ENCODE measurements at places on chromosomes 11 and 22.

DNA sequence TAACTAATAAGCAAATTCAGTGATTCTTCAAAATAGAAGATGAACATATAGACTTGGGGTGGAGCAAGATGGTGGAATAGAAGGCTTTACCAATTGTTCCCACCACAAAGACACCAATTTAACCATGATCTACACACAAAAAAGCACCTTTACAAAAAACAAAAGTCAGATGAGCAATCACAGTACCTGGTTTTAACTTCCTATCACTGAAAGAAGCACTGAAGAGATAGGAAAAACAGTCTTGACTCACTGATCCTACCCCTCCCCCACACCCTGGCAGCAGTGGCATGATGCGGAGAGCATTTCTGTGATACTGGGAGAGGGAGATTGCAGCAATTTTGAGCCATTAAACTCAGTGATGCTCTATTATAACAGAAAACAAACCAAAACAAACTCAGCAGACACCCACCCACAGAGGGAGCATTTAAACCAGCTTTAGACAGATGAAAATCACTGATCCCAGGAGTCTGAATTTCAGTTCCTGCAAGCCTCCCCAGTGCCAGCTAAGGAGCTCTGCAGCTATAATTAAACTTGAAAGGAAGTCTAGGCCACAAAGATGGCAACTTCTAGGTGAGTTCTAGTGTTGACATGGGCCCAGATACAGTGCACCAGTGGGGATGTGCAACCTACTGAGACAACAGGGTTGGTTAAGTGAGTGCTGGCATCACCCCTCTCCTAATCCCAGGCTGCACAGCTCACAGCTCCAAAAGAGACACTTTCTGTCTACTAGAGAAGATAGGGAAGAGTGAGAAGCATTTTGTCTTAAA is 161.8 kb upstream of the GRIA4 start:
- DNase-seq = no peak

DNA sequence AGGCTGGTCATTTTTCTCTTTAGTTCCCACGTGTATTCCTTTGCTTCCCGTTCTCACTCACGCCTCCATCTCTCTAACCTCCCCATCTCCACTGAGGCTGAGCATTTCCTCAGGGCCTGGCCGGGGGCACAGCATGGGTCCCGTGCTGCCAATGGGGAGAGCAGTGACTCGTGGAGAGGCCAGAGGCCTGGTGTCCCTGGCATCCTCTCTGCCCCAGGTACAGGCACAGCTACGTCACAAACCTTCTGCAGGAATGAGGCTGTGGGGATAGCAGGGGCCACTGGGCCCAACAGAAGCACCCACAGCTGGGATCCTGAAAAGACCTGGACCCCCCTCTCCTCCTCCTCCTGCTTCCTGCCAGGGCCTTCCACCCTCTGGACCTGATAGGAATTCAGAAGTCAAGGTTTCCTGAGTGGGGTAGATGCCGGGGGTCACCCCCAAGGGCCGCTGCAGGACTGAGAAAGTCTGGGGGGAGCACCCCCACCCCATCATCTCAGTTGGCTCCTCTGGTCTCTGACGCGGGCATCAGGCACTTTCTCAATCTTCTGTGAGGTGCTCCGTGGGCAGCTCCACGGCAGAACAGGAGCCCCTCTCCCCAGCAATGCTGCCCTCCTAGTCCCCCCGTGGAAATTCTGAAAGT is 11.8 kb downstream of the PNPLA5 start:
- DNase-seq = no peak

- DNase-seq = peak; percentile 78
These were observed 100.3 kb downstream of the CCDC83 start for GRCh38 chr11:85955531-85955930.

DNA sequence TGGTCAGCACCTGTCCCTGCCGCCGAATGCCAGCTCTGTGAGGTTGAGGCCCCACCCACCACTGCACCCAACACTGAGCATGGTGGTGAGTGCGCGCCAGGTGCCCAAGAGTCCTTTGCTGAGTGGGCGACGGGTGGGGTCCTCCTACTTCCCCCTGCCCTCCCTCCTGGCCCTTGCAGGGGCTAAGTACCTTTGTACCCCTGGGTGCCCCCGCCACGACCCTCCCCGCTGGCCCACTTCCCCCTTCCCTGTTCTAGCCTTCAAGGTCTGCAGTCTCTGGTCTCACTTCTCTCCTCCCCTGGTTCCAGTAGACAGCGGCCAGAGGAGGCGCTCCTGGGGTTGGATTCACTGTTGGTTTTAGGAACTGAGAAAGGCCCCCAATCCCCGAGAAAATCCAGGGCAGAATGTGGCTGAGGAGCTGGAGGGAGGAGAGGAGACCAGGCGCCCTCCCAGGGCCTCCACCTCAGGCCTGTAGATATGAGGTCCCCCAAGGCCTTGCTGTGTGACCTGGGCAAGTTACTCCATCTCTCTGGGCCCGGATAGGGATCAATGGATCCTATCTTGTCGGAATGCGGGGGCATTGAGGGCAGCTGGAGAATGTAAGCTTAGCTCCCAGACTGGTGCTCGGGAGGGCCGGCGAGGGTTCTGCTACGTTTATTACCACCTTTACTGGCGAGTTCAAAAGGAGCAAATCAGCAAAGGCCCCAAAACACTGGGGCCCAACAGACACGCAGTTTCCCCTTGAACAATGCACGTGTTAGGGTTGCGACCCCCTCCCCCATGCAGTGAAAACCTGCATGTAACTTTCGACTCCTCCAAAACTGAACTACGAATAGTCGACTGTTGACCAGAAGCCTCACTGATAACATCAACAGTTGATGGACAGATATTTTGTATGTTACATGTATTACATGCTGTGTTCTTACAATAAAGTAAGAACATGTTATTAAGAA is 31.9 kb upstream of the SMIM38 start:
- no peak for DNase-seq

GRCh38 chr11:64794526-64794925 is 8.5 kb downstream of the MAP4K2 start:
- no peak for DNase-seq

DNA sequence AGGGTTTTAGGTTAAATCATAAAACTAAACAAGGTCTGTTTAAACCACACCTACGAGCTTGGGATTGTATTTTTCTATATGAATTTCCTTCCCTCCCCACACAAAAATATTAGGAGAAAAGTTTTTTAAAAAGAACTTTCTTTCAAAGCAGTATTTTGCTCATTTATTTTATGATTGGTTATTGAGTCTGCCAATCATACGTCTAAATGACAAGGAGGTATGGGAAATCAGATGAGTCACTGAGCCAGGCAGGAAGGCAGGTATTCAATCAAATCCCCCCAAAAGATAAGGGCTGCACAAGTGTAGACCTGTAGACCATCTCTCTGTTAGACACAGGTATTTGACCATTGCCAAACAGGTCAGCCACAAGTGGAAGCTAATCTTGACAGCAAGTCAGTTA is 440.1 kb upstream of the CCDC90B start:
- no peak for DNase-seq

DNA sequence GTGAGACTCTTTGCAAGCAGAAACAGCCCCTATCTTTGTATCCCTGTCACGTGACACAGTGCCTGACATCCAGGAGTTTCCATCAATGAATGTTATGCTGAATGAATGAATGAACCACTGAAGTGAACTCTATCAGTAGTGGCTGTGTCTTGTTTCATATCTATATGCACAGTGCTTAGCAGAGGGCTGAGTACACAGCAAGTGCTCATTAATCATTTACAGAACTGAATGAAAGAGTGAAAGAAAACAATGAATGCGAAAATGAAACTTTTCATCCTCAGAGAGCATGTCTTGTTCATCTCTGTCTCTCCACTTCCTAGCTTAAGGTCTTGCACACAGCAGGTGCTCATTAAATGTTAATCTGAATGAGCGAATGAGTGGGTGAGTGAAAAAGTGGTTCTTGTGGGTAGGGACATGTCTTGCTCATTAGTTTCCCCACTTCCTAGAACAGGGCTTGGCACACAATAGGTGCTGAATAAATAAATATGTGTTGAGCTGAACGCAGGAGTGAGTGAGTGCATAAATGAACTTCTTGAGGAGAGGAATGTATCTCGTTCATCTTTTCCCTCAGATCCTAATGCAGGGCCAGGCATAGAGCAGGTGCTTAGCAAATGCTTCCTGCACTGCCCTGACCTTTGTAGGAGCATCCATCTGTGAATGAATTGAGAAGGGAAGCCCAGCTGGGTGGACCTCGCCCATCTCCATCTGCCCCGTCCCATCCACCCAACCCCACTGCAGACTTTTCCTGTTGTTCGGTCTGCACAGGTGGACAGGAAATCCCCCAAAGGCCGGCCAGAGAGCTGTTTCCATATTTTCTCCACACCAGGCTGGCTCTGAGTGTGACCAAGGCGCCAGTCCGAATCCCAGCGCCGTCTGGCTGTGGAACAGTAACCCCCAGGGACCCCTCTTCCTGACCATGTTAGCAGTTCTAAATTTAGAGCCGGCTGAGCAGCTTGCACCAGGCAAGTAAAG is 113.4 kb upstream of the CRYBB3 start:
- DNase-seq = no peak

DNA sequence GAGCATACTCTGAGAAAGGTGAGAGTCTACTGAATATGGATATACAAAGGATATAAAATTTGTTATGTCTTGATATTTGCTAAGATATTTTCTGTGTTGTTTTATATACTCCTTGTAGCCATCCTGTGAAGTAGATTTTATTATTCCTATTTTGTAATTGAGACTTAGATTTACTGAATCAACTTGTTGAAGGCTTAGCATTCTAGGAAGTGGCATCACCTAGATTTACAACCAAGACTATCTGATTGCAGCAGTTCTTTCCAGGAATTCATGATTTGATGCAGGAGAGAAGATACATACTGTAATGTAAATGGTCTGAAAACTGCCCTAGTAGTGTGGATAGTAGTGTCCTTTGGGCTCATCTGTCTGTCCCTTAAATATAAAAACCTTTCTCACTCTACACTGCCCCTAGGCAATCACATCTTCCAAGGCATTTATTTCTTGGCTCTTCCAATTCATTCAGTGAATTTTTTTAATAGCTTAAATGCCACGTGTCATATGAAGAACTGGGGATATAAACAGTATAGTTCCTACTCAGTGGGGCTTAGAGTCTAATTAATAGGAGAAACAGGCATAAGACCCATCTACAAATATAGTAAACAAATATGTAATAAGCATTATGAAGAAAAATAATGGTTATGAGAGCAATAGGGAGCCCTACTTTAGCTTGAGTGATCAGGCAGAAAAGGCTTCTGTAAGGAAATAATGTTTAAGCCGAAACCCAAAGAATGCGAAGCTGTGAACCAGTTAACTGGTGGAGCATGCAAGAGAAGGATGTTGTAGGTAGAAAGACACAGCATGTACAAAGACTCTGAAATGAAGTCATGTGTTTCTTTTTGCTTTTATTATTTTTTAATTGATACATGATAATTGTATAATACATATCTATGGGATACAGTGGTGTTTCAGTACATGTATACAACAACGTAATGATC is 13.6 kb downstream of the IPO7 start:
- DNase-seq = no peak

GRCh38 chr11:7060868-7061267 is 27.9 kb upstream of the RBMXL2 start:
- peak; percentile 36 for DNase-seq

GRCh38 chr11:104873252-104873651 is 25.0 kb downstream of the CASP12 start:
- no peak for DNase-seq

DNA sequence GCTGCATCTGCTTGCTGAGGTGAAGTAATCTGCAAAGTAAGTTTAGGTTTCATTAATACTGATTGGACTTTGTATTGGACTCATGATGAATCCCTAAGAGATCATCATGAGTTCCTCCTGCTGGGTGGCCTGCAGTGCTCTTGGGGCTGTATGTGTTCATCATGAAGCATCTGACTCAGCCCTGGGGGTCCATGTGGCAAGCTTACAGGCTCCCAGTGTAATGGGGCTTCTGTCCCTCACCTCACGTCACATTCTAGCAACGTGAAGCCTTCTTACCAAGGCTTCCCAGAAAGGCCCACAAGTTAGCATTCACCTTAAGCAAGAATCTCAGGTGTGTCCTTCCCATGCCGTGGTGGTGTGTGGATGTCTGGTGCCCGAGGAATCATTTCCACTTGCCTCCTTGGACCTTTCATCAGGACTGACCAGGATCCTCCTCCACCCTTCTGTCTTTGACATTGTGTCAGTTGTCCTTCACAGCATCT is 23.7 kb downstream of the CRKL start:
- DNase-seq = no peak

- DNase-seq = no peak
These were observed 17.4 kb downstream of the SGSM3 start for GRCh38 chr22:40387746-40388145.

GRCh38 chr11:39745401-39745800 is 1714.1 kb downstream of the LRRC4C start:
- DNase-seq = no peak

Measured in choroid plexus epithelial cell (primary cell).